Stimulated activated memory B cell treated with anti-CD40 and anti-IgM and Interleukin-4, amounts not matched to agents 10 μg/mL and 1 μg/mL and 100 μg/mL, for 72 hours (primary cell): ENCODE measurements at places on chromosomes 11 and 22.

- ATAC-seq, result no peak
Measured at GRCh38 chr11:32374261-32374711, 61.1 kb downstream of the WT1 start.

DNA sequence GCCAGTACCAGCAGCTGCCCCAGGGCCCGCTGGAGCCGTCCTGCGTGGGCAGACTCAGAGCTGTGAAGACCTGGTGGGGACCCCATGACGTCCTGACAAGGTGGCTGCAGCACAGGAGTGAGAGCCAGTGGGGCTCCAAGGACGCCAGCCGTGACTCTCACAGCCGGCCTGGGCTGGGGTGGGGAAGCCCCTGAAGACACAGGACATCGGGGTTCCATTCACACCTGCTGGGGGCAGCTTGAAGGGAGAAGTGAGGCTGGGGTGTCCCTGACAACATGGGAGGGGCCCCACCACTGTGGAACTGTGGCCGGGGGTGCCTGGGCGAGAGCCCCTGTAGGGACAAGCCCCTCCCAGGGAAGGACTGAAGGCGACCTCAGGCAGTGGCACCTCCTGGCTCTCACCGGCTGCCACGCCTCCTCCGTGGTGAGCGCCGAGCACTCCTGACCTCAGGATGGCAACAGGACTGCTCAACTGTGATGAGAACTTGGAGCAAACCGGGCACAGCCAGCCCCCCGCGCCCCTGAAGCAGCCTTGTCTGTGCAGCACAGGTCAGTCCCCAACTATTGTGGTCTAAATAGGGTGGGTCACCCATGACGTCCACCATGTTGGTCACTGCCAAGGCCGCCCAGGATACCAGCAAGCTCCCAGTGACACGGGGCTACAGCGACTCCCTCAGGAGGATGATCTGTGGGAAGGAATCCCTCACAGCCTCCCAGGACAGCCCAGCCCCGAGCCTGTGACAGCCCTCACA lies 22.7 kb upstream of the IL17REL start:
- no peak for ATAC-seq

DNA sequence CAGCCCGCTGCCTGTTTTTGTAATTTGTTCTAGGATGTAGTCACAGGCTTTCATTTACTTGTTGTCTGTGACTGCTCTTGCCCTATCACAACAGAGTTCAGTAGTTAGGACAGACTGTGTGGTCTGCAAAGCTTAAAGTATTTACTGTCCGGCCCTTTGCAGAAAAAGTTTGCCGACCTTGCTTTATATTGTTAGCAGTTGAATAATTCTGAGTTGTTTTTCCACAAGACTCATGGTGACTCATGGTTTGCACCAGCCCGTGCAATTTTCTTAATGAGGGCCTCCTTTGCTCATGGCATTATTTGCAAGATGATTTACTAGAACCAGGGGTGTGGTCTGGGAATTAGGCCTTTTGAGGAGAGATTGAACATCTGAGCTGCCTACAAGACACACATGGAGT lies 110.6 kb downstream of the SCN3B start:
- no peak for ATAC-seq

DNA sequence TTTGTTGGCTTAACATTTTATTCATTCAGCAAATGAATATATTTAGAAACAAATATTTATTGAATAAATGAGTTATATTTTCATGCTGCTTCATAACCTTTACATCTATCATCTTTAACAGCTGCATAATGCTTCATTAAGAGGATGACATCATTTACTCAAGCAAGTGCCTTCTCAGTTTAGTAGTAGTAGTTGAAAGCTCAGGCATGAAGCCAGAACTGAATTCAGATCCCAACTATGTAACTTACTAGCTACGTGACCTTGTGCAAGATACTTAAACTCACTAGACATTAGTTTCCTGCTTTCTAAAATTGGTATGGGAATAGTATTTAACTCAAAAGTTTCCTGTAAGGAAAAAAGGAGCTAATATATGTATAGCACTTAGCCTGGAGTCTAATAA lies 90.3 kb downstream of the TMPRSS5 start:
- no peak for ATAC-seq

DNA sequence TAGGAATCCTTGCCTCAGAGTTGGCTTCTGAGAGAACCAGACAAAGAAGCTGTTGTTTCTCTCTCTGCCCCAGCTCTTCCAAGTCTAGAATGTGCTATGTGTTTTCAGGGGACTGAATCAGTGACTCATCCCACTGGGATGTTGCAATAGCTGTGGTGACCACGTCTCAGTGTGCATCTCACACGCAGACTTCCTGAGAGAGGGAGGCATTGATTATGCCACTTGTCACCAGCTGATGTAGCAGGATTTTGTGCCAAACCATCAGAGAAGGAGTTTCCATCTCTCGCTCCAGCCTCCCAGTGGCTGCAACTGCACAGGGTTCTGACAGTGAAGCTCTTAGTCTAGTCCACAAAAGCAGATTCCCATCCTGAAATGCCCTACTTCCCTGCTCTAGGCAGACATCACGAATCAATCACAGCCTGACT lies 455.8 kb downstream of the MIAT start:
- no peak for ATAC-seq

- ATAC-seq, result no peak
Measured at GRCh38 chr11:2374456-2375201, 2.5 kb upstream of the CD81 start.

DNA sequence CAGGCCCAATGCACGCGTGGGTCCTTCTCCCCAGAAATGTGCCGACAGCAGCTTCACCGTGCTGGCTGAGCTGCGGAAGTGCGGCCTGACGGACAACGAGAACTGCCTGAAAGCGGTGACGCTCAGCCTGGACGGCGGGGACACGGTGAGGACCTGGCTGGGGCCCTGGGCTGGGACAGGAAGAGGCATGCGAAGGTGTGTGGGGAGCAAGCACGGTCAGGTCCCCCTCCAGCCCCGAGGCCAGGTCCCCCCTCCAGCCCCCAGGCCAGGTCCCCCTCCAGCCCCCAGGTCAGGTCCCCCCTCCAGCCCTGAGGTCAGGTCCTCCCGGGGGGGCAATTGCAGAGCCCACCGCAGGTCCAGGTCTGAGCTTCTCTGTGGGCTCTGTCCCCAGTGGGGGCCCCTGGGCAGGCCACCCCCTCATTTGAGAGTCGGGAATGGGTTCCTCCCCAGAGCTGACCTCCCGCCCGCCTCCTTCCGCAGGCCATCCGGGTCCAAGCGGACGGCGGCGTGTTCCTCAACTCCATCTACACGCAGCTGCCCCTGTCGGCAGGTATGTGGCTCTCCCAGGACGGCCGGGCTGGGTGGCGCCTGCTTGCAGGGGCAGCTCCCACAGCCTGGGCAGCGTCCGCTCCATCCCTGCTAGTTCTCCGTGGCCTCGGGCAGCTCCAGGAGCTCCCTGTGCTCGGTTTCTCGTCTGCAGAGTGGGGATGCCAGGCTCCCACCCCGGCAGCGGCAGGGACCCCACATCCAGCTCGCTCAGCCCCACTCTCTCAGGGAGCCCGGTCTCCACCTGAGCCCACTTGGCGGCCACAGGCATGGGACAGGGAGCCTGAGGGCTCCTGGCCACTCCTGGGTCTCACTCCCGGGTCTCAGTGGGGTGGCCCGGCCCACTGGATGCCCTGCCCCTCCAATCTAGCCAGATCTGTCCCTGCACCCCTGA lies 7.9 kb downstream of the MUC5B start:
- no peak for ATAC-seq

DNA sequence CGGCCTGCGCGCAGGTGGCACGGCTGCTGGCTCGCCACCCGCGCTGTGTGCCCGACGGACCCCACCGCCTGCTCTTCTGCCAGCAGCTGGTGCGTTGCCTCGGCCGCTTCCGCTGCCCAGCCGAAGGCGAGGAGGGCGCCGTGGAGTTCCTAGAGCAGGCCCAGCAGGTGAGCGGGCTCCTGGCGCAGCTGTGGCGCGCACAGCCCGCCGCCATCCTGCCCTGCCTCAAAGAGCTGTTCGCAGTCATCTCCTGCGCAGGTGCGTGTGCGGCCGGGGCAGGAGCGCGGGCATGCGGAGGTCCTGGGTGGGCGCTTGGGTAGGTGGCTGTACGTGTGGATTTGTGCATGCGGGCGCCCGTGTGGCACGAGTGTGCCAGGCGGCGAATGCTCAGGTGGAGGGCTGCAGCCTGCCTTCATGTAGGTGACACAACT lies 8.0 kb downstream of the USP35 start:
- ATAC-seq, result no peak

- no peak for ATAC-seq
Measured at GRCh38 chr11:6557761-6558674, 45.4 kb downstream of the RRP8 start.

DNA sequence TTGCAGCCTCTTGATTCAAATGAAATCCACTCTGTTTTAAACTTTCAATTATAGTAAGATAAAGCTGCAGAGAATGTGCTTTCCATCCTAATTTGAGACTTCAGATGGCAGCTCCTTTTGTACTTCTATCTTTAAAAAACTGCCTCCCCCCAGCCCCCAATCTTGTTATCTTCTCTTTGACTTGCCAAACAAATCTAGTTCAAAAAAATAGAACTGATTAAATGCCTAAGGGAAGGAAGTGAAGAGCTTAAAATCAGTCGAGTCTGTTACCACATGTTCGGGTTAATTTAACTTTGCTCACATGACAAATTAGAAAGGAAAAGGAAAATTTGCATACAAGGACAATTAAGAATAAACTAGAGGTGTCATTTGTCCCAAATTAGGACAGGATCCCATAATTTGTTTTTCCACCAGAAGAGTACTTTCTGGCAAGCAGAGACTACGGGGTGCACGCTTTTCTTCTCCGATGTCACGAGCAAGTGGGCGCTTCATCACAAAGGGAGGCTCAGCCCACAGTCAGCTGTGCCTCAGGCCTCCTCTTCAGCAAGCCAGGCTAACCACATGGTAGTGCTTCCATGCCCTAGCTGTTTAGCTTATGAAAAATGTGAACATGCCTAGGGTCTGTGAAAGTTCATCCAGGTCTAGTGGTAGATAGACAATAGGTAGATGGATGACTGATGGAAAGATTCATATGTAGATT lies 69.0 kb upstream of the LDLRAD3 start:
- no peak for ATAC-seq

GRCh38 chr11:110878513-110878912 lies 166.3 kb upstream of the ARHGAP20 start:
- ATAC-seq, result no peak

DNA sequence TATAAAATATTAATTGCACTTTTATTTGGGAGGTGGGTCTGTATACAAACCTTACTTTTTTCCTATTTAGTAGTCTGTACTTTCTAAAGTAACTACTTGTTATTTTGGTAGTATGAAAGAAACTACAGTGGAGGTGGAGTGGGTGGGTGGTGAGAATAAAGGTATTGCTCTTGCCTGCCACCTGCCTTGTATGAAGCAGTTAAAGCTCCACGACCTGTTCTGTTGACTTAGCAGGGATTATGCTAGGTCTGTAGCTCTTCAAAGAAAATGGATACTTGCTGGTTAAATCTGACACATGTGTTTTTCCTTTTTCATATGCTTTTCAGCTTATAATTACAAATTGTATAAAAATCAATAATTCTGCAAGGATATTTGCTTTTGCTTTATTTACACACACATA lies 111.9 kb downstream of the EHF start:
- no peak for ATAC-seq

GRCh38 chr22:39514373-39514973 lies 5.9 kb upstream of the ATF4 start:
- no peak for ATAC-seq

DNA sequence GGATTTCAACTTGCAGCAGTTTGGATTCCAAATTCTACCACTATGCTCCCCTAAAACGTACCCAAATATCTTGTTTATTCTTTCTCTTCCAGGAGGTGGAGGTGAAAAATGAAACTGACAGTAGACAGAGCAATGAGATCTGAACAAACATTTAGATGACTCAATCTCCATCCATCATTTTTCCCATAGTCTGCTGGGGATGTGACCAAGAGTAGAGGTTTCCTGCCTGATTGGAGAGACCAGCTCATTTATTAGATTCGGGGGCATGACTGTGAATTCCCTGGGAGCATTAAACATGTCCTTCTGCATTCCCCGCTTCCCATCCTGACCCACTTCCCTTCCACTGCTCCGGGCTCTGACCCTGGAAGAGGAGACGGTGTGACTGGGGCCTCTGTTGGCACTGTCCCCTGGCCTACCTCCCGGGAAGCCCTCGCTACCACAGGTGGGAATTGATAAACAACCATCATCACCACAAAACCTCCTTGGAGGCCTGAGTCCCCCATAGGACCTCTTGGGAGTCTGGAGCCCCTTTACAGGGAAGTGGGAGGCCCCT lies 20.3 kb downstream of the DKK3 start:
- no peak for ATAC-seq

- ATAC-seq, result no peak
Measured at GRCh38 chr11:119666061-119666460, 62.9 kb downstream of the NECTIN1 start.

GRCh38 chr11:75765116-75765515 lies 3.5 kb upstream of the DGAT2 start:
- no peak for ATAC-seq

GRCh38 chr22:42699281-42699975 lies 21.2 kb downstream of the A4GALT start:
- ATAC-seq, result no peak

DNA sequence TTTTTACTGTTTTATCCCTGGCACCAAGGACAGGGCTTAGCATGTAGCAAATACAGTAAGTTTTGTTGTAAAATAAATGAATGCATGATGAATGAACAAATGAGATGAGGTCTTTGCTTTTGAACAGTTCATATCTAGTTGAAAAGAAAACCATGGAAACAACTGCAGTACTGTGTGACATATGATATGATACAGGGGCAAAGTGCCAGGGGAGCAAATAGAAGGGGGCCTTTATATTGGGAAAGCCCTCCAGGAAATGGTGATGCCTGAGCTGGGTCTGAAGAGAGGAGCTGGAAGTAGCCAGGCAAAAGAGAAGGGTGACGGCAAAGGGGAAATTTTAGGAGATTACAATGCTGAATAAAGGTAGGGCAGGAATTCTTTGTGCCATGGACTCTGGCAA lies 63.8 kb upstream of the UCP3 start:
- ATAC-seq, result no peak

- ATAC-seq, result no peak
Measured at GRCh38 chr11:1358286-1358685, 31.4 kb upstream of the BRSK2 start.

GRCh38 chr22:20926243-20926642 lies 9.0 kb downstream of the CRKL start:
- no peak for ATAC-seq

- no peak for ATAC-seq
Measured at GRCh38 chr11:35337136-35337913, 82.0 kb downstream of the SLC1A2 start.

- ATAC-seq, result no peak
Measured at GRCh38 chr11:123504401-123504800, 74.3 kb downstream of the GRAMD1B start.
